NCI-H1092 (cell line): ENCODE measurements at places on chromosomes 2 and 18.

DNA sequence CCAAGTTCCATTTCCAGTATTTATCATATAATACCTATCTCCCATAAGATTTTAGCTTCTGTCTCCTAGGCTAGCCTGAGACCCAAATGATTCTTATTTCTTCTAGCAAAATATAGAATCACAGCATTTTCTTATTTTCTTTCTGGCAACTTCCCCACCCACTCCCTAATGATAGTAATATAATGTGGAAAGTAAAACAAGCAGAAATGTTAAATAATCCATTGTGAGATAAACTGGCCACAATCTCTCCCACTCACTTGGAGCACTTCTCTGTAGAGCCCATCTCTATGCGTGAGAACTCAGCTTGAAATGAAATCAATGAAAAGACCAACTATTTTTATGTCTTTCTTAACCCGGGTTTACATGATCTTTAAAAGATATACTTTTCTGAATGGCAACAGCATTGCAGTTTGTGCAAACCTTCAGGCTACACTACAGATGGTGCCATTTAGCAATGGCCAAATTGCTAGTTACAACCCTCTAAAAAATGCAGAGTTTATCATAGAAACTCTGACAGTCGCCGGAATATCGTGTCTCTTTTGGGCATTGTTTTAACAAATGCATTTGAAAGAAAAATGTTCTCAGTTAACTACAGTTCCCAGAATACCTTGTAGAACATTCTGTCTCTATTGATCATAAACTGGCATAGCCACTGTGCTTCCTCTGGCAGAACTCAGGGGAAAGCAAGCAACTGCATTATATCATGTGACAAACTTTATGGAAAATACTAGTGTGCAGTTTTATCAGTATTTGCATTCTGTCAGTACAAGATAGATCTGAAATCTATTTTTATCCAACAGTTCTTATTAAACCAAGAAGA lies 1407.4 kb upstream of the ZEB2 start:
- no peak for DNase-seq

- peak; percentile 36 for DNase-seq
These were observed 129.6 kb downstream of the GALNT14 start for GRCh38 chr2:31008561-31009114.

DNA sequence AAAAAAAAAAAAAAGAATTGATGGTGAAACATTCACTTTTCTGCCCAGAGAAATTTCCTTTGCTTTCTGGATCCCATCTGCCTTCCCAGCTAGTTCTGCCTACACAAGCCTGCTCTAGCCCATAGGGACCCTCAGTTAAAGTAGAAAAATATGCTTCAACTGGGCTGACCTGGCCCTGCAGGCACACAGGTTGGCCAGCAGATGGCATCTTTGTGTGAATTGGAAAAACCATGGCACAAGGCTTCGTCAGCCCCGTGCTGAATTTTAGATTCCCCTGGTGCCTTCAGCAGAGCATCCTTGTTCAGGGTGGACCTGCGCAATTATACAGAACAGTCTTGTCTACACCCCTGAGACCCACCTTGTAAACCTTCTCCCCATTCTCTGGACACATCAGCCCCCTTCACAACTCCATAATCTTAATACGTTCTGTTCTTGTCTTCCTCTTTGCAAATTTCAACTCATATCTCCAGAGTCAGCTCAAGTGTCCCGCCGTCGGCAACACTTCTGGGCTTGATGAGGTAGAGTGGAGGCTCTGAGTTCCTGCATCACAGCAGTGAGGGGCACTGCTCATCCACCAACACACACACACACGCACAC lies 114.5 kb downstream of the INSIG2 start:
- DNase-seq: peak; percentile 7

DNA sequence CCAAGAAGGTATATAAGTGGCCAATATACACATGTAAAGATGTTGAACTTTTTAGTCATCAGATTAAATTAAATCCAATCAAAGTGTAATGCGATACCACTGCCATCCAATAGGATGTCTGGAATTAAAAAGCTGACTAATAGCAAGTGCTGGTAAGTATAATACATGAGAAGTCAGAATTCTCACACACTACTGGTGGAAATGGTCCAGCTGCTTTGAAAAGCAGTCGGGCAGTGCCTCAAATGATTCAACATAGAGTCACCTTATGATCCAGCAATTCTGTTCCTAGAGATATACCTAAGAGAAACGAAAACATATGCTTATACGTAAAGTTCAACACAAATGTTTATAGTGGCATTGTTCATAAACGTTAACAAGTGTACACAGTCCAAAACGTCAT lies 124.1 kb upstream of the MYT1L start:
- DNase-seq: no peak

DNA sequence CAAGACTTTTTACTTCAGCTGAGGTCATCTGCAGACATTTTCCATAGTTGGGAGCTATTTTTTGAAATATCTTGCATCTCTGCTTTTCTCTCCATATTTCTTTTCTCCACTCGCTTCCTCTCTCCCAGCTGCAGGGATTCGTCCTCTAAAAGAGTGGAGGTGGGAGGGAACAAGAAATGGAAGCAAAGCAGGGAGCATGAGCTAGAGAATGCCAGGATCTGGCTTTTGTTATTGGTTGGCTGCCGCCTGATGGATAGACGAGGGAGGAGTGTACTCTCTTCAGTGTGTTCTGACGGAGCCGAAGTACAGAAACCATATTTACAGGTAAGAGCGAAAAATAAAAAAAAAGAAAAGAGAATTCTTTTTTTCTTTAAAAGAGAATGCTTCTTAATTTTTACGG lies at the start of gene CSRNP3:
TSS of gene CSRNP3 (plus strand) at position 282 of the 400 bp plus-strand sequence. CDS start 125,368 bp downstream, outside the sequence.
- peak; percentile 84 for DNase-seq

- no peak for DNase-seq
These were observed 56.3 kb downstream of the RAPGEF4 start for GRCh38 chr2:172791953-172792352.

DNA sequence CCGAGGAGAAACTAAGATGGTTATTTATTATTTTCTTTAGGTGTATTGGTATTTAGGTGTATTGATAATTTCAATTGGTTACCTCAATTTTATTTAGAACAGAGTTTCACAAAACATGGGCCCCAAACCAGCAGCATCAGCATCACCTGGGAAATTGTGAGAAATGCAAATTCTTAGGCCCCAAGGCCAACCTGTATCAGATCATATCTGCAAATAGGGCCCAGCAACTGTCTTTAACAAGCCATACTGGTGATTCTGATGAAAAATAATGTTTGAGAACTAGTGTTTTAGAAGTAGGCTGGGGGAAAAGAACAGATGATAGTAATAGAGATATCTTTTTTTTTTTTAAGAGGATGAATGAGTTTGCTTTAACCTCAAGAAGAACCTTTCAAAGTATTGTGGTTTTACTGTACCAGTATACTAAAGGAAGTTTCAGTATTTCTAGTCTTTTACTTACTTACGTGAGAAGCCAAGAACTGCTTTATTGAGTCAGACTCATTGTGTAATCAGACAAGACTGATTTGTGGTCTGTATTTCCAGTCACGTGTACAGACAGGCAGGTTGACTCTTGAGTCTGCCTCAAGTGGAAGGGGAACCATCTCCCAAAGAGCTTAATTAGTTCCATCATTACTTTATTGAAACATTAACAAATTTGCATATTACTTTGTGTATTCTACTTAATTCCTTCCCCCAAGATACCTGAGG lies 60.4 kb upstream of the GAREM1 start:
- DNase-seq: no peak

DNA sequence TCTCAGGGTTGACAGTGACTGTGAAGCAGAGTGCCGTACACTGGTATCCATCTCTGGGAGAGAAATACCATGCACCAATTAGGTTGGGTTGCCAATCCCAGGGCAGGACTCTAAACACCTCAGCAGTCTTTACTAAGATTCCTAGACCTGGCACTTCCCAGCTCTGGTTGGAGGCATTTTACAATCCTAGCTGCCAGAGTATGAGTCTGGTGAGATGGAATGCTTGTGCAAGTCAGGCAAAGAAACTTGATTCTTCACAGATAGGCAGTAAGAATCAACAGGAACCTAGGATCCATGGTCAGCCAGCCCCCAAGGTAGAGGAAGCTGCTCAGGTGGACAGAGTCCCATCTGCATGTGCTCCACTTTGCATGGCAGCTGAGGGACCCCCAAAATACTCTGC lies 6.0 kb upstream of the UGT1A5 start:
- no peak for DNase-seq

DNA sequence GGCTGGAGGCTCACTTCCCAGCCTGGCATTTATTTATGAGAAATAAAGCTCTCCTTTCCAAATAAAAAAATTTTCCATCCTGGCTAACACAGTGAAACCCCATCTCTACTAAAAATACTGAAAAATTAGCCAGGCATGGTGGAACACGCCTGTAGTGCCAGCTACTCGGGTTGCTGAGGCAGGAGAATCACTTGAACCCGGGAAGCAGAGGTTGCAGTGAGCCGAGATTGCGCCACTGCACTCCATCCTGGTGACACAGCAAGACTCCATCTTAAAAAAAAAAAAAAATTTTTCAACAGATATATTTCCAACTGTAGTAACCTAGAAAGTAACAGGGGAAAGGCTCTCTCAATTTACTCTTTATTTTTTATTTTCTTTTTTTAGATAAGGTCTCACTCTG lies 6.1 kb upstream of the PCBP1 start:
- no peak for DNase-seq

DNA sequence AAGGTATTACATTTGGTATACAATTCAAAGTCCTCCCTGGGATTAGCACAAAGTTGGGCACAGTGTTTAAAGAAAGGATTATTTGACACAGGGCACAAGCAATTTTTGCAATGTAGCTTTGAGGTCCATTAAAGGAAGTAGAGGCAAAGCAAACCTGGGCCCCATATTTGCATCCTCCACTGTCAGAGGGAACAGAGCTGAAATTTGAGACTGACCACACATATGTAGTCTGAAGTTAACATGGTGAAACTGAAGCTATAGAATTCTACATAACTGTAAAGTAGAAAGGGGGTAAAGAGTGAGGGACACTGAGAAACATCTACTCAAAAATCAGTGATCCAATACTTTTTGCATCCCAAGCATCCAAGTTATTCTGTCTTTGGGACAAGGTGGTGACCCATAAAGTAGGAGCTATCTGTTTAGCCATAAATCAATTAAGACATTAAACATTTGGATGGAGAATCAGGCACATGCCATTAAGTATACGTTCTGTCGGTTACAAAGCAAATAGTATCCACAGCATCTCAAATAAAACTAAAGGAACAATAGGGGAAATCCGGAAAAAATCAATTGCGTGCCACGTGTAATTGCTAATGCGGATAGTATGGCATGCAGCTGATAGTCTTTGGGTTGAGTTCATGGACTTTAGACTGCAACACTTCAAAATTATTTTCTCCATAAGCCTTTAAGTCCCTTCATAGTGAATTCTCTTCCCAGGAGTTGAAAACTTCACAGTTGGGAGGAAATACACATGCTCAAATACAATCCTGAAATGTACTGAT lies 72.6 kb downstream of the PLEKHM3 start:
- DNase-seq: no peak

- DNase-seq: no peak
These were observed 50.1 kb downstream of the MAP2 start for GRCh38 chr2:209473930-209474419.

- DNase-seq: no peak
These were observed 177.1 kb downstream of the ETAA1 start for GRCh38 chr2:67574230-67574629.

GRCh38 chr2:146939991-146940685 lies 904.7 kb upstream of the ACVR2A start:
- no peak for DNase-seq

DNA sequence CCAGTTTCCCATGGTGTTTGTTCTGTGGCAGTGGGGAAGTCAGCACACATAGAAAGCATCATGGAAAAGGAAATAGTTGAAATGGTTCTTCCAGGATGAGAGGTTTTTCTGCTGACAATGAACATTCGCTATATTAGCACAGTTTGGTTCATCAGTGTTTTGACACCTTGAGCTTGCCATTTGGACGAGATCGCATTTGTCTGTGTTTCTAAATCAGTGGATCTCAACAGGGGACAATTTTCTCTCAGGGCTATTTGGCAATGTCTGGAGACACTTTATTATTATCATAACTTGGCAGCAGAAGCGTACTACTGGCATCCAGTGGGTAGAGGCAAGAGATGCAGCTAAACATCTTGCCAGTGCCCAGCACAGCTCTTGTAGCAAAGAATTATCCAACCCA lies 74.6 kb downstream of the CD8B2 start:
- DNase-seq: no peak

DNA sequence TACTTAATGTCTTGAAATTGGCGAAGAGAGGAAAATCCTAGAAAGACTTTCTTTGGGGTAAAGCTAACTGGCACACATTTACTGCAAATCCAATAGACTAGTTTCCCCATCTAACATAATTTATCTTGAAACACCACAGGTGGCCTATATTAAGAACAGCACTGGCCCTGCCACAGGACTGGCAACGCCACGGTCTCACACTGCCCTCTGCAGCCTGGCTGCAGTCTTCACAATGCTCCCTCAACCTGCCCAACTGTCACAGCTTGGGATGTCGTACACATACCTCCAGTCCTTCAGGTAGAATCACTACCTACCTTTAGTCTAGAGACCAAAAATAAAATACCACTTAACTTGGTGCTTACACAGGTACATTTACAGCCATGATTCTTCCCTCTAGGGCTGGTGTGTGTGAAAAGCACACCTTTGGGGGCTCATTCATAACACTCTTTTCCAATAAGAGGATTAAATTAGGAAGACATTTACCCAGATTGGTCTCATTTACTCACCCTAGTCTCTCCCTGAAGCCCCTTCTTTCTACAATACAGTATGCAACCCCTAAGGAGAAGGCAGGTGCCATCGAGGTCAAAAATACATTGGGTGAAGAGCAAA lies 222.2 kb downstream of the C1D start:
- DNase-seq: peak; percentile 23

DNA sequence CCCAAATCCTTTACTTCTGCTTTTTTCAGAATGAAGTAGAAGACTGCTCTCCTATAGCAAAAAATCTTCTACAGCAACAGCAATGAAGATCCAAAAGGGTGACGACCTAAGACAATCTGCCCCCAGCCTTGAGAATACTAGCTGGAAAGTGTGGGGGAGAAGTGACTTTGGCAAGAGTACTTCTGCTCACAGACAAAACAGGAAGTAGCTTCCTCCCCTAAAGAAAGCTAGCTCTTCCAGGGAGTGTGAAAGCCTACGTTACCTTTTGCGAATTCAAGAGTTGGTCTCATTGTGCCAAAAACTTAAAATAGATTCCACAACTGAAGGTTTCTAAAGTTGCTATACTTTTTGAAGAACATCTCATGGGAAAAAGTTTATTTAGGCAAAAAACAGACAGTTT lies 1069.2 kb upstream of the CHAC2 start:
- DNase-seq: no peak

GRCh38 chr2:66467718-66468117 lies 32.8 kb downstream of the MEIS1 start:
- no peak for DNase-seq
